ENCODE measurements at places on chromosomes 6 and 20.

- DNase-seq: no peak
Observed at GRCh38 chr6:138393871-138394783, 9.9 kb upstream of the HEBP2 start.

DNA sequence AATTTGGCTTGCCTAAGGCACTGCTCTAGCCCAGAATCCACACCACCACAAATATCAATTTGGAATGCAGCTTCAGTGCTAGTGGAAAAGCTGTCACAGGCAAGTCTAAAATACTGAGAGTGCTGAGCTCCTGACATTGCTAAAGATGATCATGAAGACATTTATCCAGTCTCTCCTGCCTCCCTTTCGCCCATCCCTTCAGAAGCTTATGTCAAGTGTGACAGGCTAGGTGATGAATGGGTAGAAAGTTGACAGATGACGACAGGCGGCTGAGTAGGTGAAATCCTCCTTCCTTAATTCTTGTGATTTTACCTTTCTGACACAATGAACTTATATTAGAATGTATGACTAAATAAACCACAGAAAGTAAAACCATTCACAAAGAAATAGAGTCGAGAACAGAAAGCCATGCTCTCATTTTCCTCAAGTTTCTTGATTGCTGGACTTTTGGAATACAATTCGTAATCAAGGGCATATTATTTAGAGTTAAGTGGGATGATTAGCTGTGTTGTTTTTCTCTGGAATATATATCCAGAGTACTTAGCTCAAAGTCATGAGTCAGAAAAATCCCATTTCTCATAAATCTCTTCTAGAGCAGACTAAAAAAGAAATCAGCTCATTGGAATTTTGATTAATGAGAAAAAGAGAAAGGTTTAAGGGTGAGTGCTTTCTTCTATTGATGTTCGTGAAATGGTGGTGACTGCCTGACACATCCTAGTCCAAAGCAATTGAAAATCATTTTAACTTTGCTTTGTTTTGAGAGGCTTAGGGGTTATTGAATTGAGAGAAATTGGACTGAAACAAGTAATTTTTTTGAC, 1228.2 kb upstream of the CITED2 start:
- no peak for DNase-seq

GRCh38 chr20:20003031-20003954, 13.9 kb upstream of the NAA20 start:
- no peak for DNase-seq

- no peak for DNase-seq
Observed at GRCh38 chr6:34792605-34793500, 970 bp downstream of the BLTP3A start.

DNA sequence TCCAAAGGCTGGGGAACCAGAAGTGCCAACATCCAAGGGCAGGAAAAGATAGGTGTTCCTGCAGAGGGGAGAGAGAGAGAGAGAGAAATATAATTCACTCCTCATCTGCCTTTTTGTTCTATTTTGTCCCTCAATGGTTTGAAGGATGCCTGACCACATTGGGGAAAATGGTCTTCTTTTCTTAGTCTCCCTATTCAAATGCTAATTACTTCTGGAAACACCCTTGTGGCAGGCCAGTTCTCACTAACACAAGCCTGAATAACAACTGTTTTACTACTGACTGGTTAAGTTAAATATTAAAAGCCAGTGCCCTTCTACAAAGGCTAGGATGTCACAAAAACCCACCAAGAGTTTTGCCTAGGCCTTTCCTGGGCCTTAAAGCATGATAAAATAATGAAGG, 425.4 kb upstream of the HTR1E start:
- no peak for DNase-seq

- no peak for DNase-seq
Observed at GRCh38 chr20:63551068-63551467, 2.9 kb upstream of the FNDC11 start.

GRCh38 chr6:134637282-134637681, 312.6 kb downstream of the ALDH8A1 start:
- no peak for DNase-seq

Measured in stimulated activated CD4-positive, alpha-beta T cell treated with anti-CD3 and anti-CD28 coated beads, Interleukin-2, amount 100 ng/mL, for 24 hours (primary cell).